CD4-positive, alpha-beta T cell treated with Interleukin-1 beta for 1 hour (primary cell): ENCODE measurements at places on chromosomes 3 and 15.

DNA sequence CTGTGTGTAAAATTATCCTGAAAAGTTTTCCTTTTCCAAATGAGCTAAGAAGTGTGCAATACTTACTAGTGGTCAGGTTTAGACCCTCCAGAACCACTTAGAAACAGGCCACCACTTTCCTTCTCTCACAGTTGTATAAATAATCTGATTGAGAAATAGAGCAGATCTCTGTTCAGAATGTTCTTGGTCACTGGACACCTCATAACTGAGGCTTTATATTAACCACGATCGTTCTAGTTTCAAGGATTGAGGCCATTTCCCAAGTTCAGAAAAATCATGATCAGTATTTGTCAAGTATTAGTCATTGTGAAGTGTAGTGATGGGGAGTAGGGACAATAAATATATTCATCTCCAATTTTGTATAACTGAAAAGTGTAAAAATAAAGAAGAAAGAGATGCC is 1.0 kb upstream of the MAP3K13 start:
- DNase-seq, result no peak

DNA sequence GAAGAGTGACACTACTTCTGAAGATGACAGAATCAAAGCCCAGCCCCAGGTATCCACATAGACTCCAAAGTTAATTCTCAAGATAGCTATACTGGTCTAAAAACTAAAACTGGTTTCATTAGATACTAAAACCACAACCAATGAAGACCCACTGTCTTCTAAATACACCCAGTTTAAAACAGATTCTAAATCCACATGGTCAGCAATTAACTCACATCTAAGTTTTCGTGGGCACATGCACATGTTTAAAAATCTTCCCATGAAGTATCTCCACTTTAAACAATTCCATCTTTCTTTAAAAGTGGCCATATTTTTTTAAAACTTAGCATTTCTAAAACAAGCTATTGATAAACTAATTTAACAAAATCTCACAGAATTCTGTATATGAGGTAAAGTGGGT is 63.1 kb downstream of the GPR160 start:
- no peak for DNase-seq

DNA sequence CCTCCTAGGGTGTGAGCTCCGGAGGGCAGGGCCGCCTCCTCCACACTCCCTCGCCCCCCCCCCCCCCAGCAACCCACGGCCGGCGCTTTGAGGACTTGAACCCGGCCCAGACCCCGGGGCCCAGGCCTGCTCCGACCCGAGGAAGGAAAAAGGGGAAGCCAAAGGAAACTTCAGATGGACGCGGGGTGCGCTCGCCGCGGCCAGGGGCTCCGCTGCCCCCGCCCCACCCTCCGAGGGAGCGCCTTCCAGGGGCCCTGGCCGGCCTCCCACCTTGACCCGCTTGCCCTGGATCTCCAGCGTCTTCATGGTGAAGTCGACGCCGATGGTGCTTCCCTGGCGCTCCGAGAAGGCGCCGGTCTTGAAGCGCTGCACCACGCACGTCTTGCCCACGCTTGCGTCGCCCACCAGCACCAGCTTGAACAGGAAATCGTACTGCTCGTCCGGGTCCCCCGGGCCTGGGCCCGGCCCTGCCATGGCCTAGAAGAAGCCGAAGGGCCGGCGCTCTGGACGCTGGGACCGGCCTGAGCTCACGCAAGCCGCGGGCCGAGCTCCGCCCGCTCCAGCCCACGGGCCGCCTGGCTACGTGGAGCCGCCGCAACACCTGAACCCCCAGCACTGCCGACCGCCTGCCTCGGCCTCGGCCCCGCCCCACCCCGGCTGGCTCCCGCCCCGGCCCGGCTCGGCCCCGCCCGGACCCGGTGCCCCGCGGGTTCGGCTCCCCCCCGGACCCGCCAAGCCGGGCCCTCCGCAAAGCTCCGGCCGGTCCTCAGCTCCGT is 400 bp downstream of the RAB43 start:
- DNase-seq, result no peak

DNA sequence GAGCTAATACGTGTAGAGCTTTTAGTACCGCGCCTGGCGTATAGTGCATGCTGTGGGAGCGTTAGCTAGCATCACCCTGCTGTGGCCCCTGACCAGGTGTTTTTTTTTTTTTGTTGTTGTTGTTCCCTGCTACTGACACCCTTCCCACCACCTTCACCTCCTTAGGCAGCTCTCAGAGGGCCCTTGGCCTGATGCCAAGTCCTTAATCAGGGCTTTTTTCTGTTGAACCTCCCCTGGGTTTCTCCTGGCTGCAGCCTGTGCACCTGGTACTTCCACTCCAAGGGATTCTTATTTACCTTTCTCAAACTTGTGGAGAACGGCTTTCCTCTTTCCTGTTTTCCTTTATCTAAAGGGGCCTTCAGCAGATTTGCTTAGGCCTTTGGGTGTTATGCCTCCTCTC is 53.3 kb downstream of the SLC7A14 start:
- DNase-seq, result no peak

- DNase-seq, result peak; percentile 24
These were observed 22.5 kb upstream of the TSC22D2 start for GRCh38 chr3:150385296-150386242.

DNA sequence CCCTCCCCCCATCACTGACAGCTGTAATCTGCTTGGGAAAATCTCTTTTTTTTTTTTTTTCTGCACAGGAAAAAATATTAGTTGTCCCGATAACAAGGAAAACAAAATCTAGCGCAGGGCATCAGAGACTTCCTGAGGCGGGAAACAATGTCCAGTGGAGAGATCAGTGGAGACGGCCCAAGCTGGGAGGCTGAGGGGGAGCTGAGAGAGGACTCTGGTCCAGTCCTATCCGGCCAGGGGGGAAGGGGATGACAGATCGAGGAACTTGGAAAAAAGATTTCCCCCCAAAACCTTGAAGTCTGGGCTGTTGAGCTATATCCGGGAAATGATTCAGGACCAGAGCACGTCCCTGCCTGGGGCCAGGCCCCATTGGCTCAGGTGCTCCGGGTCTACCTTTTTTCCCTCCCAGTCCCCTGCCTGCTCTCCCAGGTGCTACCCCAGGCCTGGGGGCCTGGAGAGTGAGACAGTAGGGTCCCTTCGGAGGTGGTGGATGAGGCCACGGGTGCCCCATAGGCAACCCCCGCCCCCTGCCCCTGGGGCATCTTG is 14.0 kb upstream of the DLL4 start:
- no peak for DNase-seq

GRCh38 chr3:60154011-60154410 is 1097.2 kb downstream of the FHIT start:
- no peak for DNase-seq
